ENCODE measurements at places on chromosomes 16 and 17.

DNA sequence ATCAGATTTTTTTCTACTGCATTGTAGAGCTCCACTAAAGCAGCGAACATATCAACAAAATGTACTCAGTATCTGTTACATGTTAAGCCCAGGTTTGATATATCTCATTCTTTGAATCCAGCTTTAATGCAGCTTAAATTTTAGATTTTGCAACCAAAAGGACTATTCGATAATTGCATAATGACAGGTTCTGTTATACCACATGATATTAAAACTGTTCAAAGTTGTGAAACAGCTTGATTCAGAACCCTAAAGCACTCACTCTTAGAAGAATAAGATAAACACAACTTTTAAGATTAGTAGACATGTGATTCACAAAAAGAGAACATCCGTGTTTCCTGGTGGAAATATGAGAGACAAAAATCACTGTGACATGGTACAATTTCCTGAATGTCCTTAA is 427.9 kb downstream of the CDH11 start:
- no peak for DNase-seq

DNA sequence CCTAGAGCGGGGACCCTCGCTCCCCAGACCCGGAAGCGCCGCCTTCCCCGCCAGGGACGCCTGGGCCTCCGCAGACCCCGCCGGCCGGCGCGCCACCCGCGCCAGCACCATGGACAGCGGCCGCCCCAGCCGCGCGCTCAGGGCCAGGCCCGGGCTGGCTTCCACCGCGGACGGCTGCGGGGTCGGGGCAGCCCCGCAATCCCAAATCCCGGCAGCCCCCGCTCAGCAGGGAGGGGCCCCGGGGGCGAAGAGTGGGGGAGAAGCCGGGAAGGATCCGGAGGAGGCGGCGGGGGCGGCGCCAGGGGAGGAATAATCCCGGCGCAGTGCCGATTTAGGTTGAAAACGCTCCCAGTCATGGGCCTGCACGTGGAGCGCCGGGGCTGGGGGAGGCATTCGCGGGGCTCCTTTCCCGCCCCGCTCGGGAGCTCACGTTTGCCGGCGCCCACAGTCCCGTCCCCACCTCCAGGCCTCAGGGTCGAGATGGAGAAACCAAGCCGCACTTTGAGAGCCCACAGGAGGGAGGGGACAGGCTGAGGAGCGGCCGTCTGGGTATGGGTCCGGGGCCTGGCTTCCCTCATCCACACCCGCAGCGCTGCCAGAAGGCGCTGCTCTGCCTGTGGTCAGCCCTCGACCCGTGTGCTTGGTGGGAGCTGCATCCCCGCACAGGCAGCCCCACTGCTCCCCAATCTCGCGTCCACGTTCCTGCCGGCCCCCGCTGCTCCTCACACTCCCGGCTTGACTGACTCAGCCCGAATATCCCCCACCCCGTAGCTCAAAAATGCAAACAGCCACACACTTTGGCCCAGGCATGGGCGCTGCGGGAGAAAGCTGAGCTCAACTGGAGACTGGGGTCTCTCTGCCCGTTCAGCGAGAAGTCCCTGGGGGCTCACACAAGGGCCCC is 4.7 kb downstream of the FBXL16 start:
- no peak for DNase-seq

GRCh38 chr17:74749279-74750038 is 1.0 kb downstream of the NHERF1 start:
- no peak for DNase-seq

- no peak for DNase-seq
Measured at GRCh38 chr16:61233713-61234112, 802.5 kb downstream of the CDH8 start.

GRCh38 chr16:81296631-81297030 is 18.1 kb upstream of the GAN start:
- DNase-seq = no peak

- DNase-seq = no peak
Measured at GRCh38 chr16:57858635-57859034, 56.3 kb upstream of the KIFC3 start.

DNA sequence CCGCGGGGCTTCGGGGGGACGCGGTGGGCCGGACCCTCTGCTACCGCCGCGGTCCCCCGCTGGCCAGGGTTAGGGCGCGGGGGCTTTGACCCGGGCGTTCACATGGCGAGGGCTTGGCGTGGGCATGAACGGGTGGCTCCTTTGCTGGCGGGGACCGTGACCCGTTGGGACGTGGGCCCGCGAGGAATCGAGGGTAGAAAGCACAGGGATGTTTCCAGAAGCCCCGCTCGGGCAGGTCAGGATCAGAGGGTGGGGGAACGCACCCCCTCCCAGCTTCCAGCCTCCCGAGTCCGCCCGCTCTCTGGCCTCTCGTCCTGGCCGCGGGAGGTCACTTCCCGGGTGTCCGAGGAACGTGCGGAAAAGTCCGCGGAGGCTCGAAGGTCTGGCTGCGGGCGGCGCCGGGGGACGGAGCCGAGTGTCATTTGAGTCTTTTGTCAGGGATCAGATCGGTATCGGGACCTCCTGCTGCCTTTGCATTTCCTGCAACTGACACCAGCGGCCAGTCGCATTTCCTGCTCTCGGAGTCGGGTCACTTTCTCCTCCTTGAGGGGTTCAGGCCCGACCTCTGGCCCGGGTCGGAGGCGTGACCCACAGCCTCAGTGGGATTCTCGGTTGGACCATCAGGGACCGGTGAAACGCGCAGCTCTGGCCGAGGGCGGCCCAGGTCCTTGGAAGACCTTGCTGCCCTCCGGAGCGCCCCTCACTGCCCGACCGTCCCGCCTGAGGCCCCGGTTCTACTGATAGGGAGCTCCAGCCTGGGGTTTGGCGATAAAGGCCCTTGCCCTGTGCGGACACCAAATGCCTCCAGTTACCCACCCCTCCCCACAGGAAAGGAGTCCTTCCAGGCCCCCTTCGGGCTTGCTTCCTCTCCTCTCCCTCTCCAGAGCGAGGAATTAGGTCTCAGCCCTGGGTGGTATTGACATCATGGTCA is 702 bp upstream of the WNT3 start:
- DNase-seq = no peak
